ENCODE measurements at places on chromosomes 5 and 9. TPM values are rescaled to one million over a fixed set of nuclear protein-coding genes. Genes with fewer than 3 reads are reported as not detected.

Gene FAXDC2
- total RNA-seq, result 13.1 TPM

Gene EIF4EBP3
- total RNA-seq, result 7.7 TPM

DNA sequence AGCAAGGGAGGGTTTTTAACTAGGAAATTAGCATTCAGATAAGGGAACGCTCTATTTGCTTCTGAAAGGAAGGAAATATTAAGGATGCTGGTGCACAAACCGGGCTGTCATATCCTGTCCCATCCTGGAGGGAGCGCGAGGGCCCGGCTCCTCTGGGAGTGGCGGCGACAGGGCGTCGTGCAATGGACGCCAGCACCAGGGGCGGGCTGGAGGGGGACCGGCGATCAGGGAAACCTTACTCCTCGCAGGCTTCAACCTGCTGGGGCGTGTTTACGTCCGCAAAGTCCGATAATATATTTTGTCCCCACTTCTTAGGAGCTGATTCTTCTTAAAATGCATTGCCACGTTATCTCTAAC is 197.1 kb upstream of the TBCA start:
- no peak for DNase-seq
- no peak overlapping the region for H3K27ac ChIP-seq
- H3K36me3 ChIP-seq, result no peaks in the 10 kb centered on the region
- no peaks in the 10 kb centered on the region for H3K4me1 ChIP-seq
- H3K27me3 ChIP-seq, result peaks cover 43% of the 10 kb centered on the region
- no peak overlapping the region for H3K4me3 ChIP-seq

GRCh38 chr9:106700676-106701075 is 162.3 kb upstream of the ZNF462 start:
- H3K27ac ChIP-seq, result no peak overlapping the region
- DNase-seq, result no peak
- no peaks in the 10 kb centered on the region for H3K27me3 ChIP-seq
- no peaks in the 10 kb centered on the region for H3K36me3 ChIP-seq
- H3K4me1 ChIP-seq, result no peaks in the 10 kb centered on the region

DNA sequence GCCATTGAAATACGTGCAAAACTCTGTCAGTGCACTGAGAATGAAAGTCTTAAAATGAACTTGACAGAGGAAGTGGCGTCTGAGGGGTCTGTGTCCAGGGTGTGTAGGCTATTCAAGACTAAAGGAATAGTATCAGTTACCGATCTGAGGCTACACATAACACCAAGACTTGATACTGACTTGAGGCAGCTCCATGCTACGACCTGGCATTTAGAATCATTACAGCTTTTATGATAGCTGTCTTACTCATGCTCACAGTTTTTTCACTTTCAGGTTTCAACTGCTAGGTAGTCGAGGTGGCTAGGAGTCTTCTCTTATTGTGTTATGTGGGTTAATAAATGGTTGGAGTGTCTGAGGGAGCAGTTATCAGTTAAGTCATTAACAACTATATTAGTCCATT is 92.8 kb upstream of the SLCO6A1 start:
- H3K27me3 ChIP-seq, result no peaks in the 10 kb centered on the region
- H3K27ac ChIP-seq, result no peak overlapping the region
- no peak for DNase-seq

DNA sequence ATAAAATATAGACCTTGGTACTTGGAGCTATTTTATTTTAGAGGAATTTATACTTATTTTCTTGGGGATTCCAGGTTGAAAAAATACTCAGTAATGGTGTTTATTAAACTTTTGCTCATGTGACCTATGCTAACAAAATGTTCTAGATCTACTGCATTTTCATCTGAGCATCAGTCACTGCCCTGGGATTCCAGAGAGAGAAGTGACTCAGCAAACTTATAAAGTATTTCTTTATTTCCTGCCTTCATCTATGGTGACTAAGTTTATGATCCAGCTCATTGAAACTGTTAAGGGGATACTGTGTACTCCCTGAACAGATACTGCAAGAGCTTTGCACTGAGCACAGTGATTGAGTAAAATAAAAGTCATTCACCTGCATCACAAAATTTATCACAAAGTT is 298.5 kb upstream of the CDH18 start:
- DNase-seq, result no peak
- H3K4me3 ChIP-seq, result no peak overlapping the region
- H3K27ac ChIP-seq, result no peak overlapping the region

DNA sequence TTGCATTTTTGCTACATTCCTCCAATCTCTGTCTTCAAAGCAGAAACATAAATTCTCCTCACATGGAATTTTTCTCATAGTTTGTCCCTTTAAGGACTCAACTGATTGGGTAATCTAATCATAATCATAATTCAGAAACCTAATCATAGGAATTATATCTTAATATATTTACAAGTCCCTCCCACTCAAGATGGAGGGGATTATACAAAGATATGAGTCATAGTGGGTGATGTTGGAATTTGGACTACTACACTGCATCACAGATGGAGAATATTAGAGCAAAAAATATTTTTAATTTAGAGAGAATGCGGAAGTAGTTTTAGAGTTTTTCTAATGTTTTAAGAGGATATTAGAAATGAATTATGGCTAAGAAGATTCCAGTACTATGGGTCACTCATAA is 1034.0 kb downstream of the DTWD2 start:
- no peak overlapping the region for H3K27ac ChIP-seq
- H3K4me3 ChIP-seq, result no peak overlapping the region
- no peaks in the 10 kb centered on the region for H3K4me1 ChIP-seq
- H3K36me3 ChIP-seq, result no peaks in the 10 kb centered on the region
- H3K27me3 ChIP-seq, result no peaks in the 10 kb centered on the region
- no peak for DNase-seq

DNA sequence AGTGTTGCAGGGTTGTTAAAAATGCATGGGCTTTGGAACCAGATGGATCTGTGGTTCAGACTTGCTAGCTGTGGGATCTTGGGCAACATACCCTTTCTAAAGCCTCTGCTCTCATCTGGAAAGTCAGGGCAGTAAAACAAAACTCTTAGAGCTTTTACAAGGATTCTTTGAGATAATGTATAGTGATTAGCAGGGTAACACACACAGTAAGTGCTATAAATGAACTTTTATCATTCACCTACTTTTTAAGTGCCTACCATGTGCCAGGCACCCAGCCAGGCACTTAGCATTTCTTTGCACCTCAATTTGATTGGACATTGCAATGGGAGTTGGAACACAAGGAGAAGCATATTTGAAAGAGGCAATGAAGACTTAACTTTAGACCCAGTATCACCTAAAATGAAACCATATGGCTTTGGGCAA is 208.6 kb upstream of the PAPPA start:
- DNase-seq, result no peak
- H3K4me1 ChIP-seq, result no peaks in the 10 kb centered on the region
- no peak overlapping the region for H3K4me3 ChIP-seq
- H3K27ac ChIP-seq, result no peak overlapping the region
- no peaks in the 10 kb centered on the region for H3K27me3 ChIP-seq
- H3K36me3 ChIP-seq, result no peaks in the 10 kb centered on the region

GRCh38 chr9:99967457-99967856 is 61.0 kb downstream of the STX17 start:
- no peaks in the 10 kb centered on the region for H3K4me1 ChIP-seq
- no peak overlapping the region for H3K27ac ChIP-seq
- no peak overlapping the region for H3K4me3 ChIP-seq
- DNase-seq, result no peak
- peaks cover 10% of the 10 kb centered on the region for H3K36me3 ChIP-seq

DNA sequence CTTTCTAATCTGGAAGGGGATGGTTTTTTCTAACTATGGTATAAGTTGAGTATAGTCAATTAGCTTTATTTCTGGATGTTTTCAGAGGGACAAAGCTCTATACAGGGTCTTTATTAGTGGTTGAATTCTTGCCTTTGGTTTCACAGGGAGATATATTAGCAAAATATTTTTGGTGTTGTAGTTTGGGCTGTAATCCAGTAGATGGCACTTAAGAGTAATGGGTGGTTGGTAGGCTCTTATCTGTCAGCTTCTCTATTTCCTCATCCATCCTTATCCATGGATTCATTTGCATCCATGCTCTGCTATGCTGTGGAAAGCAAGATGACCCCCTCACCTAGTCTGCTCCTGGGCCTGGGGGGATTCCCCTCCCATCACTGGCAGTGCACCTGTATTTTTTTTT is 363.6 kb upstream of the CYLC2 start:
- no peaks in the 10 kb centered on the region for H3K27me3 ChIP-seq
- no peaks in the 10 kb centered on the region for H3K4me1 ChIP-seq
- peak; percentile 4 for DNase-seq
- H3K27ac ChIP-seq, result no peak overlapping the region

GRCh38 chr5:132751444-132751843 is 4.2 kb downstream of the CCNI2 start:
- DNase-seq, result no peak
- no peaks in the 10 kb centered on the region for H3K4me1 ChIP-seq
- H3K36me3 ChIP-seq, result peaks cover 2% of the 10 kb centered on the region
- H3K27ac ChIP-seq, result no peak overlapping the region
- H3K27me3 ChIP-seq, result no peaks in the 10 kb centered on the region

- no peak overlapping the region for H3K4me3 ChIP-seq
- no peaks in the 10 kb centered on the region for H3K36me3 ChIP-seq
- peaks cover 5% of the 10 kb centered on the region for H3K4me1 ChIP-seq
- DNase-seq, result no peak
Observed at GRCh38 chr5:69516769-69517168, 24.2 kb downstream of the OCLN start.

DNA sequence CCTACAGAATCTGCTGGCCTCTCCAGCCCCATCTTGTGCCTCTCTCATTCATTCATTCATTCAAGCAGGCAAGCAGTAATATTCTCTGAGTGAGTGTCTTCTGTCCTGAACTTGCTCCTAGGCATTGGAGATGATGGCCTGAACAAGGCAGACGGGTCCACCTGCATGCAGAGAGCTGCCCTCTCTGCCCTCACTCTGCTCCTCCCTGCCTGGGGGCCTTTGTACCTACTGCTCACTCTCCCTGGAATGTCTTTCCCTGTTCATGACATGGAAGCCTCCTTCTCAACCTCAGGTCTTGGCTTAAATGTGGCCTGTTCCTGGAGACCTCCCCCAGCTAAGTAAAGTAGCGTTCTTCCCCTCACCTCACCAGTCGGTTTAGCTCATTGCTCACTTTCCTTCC is 6.6 kb downstream of the CDX1 start:
- DNase-seq, result no peak
- H3K36me3 ChIP-seq, result no peaks in the 10 kb centered on the region
- peaks cover 2% of the 10 kb centered on the region for H3K4me1 ChIP-seq
- no peak overlapping the region for H3K4me3 ChIP-seq
- H3K27me3 ChIP-seq, result peaks cover 66% of the 10 kb centered on the region

DNA sequence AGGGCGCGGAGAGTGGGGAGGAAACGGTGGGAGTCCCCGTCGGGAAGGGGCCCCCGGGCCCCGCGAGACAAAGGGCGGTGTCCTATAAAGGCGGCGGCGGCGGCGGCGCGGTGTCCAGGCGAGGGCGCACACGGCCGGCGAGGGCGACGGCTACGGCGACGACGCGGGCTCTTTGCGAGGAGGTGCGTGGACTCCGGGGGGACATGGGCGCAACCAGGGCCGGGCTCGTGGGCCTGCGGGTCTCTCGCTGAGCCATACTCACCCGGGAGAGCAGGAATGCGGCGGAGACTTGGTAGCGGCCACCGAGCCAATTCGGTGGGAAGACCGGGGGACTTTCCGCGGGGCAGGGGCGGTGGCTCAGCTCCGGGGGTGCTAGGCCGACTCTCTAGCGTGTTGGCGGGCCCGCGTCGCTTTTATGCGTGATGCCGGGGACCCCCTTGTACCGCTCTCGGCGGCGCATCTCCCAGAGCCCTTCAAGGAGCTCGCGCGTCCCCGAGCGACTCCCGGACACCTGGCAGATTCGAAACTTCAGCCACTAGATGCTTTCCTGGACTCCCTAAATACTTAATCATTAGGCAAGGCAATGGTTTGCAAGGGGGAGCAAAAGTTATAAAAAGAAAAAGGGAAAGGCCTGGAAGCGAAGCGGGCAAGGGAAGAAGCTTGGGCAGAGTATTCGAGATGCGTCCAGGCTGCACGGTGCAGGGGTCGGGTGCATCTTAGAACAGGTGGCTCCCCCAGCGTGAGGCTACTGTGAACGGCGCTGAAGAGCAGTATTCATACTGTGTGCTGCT is 5.9 kb upstream of the TAL2 start:
- peak overlapping the region; percentile 45 for H3K27ac ChIP-seq
- peak; percentile 83 for DNase-seq
- peaks cover 11% of the 10 kb centered on the region for H3K4me1 ChIP-seq
- H3K4me3 ChIP-seq, result peak overlapping the region; percentile 54
- no peaks in the 10 kb centered on the region for H3K36me3 ChIP-seq

GRCh38 chr5:10530601-10531320 is 33.1 kb upstream of the ANKRD33B start:
- DNase-seq, result no peak
- H3K27ac ChIP-seq, result no peak overlapping the region
- H3K4me1 ChIP-seq, result no peaks in the 10 kb centered on the region

GRCh38 chr9:114836769-114837168 is 30.9 kb upstream of the TNFSF15 start:
- DNase-seq, result no peak
- no peaks in the 10 kb centered on the region for H3K36me3 ChIP-seq
- H3K4me3 ChIP-seq, result no peak overlapping the region
- H3K27me3 ChIP-seq, result no peaks in the 10 kb centered on the region
- no peaks in the 10 kb centered on the region for H3K4me1 ChIP-seq
- no peak overlapping the region for H3K27ac ChIP-seq

DNA sequence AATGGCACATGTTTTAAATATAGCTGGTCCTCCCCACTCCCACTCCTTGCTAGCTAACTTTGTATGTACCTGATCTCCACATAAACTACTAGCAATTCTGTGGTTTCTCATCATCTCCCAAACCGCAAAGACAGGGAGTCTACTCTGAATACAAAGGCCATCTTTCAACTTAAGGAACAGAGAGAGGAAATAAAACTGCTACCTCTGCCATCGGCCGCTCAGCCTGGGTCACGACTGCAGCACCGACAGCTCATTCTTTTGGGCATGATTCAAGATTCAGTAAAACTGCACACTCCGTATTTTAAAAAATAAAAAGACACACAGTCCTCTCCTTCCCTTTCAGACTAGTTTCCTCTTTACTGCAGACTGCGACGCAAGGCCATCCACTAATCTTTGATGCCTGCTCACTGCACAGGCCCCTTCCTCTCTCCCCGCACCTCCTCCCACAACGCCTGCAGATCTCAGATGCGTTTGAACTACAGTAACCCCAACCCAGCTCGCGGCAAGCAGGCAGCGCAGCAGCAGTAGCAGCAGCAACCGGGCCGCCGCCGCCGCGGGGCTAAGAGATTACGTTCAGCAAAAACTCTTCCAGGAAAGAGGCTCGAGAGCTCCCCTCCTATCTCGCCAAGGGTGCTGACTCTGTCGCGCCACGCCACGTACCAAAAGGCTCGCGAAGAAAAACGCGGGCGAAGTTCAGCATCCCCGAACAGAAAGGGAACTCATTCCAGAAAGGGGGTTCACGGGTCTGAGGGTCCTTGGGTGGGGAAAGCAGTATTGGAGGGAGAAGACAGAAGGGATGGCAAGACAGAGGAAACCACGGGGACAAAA is 1.5 kb downstream of the RNF145 start:
- peak; percentile 48 for DNase-seq
- H3K36me3 ChIP-seq, result peaks cover 5% of the 10 kb centered on the region
- H3K27me3 ChIP-seq, result no peaks in the 10 kb centered on the region
- peak overlapping the region; percentile 62 for H3K4me3 ChIP-seq
- H3K4me1 ChIP-seq, result peaks cover 14% of the 10 kb centered on the region
- peak overlapping the region; percentile 96 for H3K27ac ChIP-seq

- no peak overlapping the region for H3K4me3 ChIP-seq
- H3K27me3 ChIP-seq, result no peaks in the 10 kb centered on the region
- H3K4me1 ChIP-seq, result no peaks in the 10 kb centered on the region
- no peak for DNase-seq
- no peaks in the 10 kb centered on the region for H3K36me3 ChIP-seq
Observed at GRCh38 chr5:88867638-88868037, 15.3 kb downstream of the MEF2C start.

Data from K562 (cell line).